ENCODE measurements at places on chromosomes 1 and 21.

DNA sequence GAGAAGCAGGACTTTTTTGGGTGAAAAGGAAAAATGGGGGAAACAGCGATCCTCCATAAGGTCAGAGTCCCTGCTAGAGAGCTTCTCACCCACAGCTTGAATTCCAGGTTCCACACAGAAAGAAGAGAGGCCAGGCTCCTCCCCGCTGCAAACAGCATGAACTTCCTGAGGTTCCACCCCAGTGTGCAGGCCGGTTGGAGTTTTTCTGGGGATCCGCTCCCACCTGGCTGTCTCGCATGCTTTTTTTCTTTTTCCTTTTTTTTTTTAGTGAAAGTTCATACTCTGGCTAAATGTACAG lies 595.1 kb upstream of the ZP4 start:
- DNase-seq, result no peak

DNA sequence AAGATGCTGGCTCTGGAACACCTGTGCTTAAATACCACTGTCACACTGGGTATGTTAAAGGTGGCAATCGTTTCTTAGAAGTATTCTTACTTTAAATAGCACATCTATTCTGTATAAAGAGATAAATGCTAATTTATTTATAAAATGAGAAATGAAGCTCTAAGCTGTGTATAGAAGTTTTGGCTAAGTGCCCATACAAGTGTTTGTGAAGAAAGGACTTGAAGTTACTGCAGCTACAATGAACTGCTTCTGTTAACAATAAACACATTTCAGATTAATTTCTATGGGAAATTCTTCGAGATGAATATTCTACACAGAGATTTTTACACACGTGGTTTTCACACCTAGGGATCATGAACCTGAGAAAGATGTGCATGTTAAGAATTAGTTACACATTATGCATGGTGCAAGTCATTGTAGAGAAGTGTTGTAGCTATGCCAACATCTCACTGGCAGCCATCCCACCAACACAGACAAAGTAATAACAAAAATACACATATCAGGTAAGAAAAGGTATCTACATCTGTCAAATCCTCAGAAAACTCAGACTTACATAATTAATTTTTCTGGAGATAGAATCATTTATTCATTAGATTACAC lies 16.2 kb downstream of the COL24A1 start:
- no peak for DNase-seq

DNA sequence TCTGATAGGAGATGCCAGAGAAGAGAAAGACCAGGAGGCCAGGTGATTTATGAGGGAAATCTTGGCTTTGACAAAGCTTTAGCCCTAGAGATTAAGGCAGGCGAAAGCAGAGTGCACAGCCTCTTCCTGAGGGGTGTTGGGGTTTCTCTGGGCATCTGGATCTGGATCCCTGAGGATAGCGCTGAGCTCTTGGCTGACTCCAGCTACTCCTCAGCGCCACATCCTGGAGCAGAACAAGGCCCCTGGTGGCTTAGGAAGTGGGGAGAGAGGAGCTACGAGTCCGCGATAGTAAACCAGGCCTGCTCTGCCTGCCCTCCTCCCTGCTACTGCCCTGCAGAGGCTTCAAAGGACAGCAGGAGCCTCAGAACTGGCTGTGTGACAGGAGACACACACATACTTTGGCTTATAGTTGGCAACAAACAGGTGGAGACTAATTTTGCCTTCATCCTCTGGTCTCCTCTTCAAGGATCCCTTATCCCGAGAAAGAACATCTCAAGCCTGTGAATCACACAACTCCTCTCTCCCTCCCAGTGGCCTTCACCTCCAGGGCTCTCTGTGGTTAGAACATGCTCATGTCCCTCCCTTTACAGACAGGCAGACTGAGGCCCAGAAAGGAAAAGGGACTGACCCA lies 66.9 kb downstream of the TRABD2B start:
- no peak for DNase-seq

DNA sequence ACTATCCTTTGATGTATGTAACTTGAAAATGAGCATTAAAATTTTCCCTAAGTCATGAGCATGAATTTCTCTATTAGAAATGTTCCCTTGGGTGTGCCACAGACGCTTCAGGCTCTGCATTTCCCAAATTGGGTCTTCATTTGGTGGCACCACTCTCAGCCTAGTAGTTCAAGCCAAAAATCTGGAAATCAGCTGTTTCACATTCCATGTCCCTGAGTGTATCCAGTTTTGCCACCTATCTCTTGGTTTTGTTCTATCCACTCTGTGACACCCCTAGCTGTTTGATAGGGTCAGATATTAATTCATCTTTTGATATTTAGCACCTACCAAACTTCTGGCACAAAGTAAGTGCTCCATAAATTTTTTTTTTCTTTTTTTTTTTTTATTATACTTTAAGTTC lies 89.5 kb upstream of the DPH5 start:
- no peak for DNase-seq

DNA sequence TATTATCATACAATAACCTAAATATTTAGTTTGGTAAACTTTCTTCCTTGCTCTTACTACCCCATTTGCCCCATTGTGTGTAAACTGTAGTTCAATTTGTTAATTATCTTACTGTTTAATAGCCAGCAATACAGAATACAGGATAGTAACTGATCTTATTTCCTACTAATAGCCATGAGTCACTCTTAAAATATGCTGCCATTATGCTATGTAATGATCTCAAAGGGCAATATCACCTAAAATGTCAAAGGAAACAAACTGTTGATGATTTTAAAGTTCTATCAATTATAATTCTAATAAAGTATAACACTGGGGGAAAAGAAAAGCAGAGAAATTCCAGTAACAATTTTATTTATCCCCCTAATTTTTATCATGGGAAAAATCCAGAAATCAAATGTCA lies 4.3 kb downstream of the SLC30A1 start:
- no peak for DNase-seq
